ENCODE measurements at places on chromosomes 3 and 15.

GRCh38 chr15:94228611-94229010, 2.8 kb upstream of the MCTP2 start:
- no peak for DNase-seq

DNA sequence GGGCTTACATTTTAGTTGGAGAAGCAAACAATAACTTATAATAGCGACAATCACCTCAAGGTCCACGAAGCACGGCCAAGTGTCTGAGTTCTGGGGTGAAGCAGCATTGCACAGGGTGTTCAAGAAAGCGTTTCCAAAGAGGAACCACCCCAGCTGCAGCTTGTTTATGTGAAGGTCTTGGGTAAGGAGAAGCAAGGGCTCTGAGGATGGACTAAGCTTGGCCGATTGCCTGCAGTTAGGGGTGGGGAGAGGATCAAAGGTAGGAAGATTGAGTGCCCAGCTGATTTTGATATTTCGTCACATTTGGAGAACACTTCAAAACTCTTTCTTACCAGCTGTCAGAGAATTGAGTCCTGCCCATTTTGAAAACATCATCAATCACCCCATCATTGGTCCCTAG, 321.6 kb upstream of the DNAJC19 start:
- DNase-seq, result no peak

DNA sequence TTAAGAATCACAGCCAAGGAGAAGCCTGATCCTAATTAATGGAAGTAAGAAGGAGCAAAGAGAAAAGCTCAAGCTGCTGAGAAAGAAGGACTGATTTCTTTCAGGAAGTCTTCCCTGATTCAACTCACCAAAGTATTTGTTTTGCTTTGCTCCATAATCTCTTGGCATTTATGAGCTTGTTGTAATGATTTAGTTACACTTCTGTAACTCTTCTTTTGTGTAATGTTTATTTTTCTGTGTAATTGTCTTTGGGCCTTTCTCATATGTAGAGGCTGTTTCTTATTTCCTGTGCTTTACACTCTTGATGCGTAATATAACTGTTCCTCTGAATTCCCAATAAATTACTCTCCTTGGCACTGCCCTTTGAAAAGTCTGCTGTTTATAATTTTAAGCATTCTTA, 80.0 kb downstream of the COL6A5 start:
- peak; percentile 7 for DNase-seq

DNA sequence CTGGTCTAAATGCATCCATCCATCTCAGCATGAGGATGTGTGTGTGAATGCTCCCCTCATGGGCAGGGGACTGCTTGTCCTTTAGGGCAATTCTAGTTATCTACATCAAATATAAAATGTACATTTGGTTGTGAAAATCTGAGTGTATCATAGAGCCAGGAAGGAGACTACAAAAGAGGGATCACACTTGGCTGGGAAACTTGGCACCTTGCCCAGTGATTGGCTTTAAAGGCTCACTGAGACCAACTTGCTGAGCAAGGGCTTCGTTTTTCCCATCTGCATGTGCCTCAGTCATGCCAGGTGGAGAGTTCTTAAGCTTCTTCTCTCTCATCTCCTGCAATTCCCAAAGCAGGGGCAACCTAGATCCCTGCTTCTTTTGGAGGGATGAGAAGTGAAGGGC, 5.2 kb downstream of the CAPN3 start:
- DNase-seq, result no peak

GRCh38 chr3:136135039-136135802, 60.9 kb downstream of the MSL2 start:
- no peak for DNase-seq

DNA sequence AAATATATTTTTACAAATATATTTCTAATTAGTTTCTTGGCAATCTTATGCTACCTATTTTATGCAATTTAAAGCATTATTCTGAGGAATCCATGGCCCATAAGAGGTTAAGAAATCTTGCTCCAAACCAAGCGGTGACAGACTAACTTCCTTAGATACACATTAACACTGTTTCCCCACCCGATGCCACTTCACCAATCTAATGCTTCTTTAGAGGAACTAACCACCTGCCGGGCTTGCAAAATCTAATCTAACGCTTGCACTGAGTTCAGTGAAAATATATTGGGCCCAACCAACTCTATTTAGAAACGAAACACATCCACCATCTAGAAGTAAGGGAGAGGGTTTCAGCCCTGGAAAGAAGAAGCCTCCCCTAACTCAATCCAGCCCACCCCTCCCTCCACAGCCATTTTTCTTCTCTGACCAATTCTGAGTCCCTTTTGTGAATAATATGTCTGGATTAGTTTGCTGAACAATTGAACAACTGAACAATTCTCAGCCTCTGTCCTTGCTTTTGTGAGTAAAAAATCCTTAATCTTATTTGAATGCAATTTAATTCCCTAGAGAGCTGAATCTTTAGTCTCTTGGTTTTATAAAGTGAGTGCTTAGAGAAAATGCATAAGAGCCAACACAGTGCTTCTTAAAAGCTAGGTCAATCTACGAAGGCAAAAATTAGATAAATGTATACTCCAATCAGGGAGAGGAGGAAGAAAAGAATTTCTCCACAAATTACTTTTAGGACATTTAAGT, 150.4 kb upstream of the ADAMTS9 start:
- DNase-seq, result no peak

- no peak for DNase-seq
Measured at GRCh38 chr15:31277335-31278060, 49.1 kb upstream of the KLF13 start.

GRCh38 chr15:72614810-72615532, 39.5 kb upstream of the GOLGA6B start:
- no peak for DNase-seq

DNA sequence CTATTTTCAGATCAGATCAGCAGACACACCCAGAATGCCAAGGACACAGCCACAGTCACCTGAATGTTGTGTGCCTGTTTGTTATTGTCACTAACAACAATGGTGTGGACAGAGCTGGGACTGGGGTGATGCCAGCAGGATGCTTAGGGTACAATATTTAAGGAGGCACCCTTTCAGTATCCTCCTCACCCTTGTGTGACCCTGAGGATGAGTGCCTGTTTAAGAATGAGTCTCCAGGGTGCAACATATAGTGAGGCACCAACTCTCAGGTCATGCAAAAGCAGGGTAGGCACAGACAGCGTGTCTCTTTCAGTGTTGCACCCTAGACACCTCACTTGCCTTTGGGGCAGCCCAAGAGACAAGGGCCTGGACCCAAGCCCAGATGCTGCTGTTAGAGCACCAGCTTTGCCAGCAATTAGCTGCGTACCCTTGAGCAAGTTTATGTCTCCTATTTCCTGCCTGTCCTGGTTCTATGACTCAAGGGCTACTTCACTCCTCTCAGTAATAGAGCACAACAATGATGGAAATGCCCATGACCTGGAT, 122.6 kb downstream of the AQP9 start:
- DNase-seq, result no peak

- DNase-seq, result peak; percentile 72
Measured at GRCh38 chr15:99976811-99977271, 243.6 kb upstream of the LYSMD4 start.

- DNase-seq, result no peak
Measured at GRCh38 chr15:95929232-95929846, 401.2 kb upstream of the NR2F2 start.

- no peak for DNase-seq
Measured at GRCh38 chr3:63998852-63999754, 24.2 kb downstream of the PSMD6 start.

- no peak for DNase-seq
Measured at GRCh38 chr3:82942041-82942440, 1180.6 kb upstream of the GBE1 start.

GRCh38 chr3:41716471-41716870, 245.4 kb downstream of the ULK4 start:
- DNase-seq, result peak; percentile 43

DNA sequence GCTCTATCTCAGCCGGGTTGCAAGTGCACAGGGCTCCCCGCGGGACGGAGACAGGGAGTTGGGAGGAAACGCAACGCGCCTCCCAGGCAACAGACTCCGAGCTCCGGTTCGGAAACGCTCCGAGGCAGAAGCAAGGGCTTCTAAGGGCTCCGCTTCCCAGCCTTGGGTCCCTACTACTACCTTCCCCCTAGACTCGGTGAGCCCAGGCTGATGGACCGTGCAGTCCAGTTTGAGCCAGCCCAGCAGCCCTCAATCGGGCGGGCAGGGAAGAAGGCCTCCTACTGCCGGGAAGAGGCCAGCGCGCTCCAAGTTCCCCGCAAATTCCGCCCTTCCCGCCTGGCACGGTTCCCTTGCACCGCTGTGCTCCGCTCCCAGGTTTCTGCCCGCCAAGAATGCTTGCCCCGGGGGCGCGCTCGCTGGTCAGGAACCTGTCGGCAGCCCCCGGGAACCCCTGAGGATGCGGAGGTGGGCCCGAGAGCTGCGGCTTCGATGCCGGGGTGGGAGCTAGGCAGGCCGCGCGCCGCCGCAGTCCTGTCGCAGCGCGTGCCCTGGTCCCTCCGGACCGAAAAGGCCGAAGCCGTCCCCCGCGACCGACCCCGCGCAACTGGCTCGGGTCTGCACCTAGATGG, 728 bp downstream of the TRANK1 start:
- peak; percentile 55 for DNase-seq

- peak; percentile 89 for DNase-seq
Measured at GRCh38 chr15:49242820-49243219, 72.8 kb downstream of the GALK2 start.
